ENCODE measurements at places on chromosomes 13 and 19.

DNA sequence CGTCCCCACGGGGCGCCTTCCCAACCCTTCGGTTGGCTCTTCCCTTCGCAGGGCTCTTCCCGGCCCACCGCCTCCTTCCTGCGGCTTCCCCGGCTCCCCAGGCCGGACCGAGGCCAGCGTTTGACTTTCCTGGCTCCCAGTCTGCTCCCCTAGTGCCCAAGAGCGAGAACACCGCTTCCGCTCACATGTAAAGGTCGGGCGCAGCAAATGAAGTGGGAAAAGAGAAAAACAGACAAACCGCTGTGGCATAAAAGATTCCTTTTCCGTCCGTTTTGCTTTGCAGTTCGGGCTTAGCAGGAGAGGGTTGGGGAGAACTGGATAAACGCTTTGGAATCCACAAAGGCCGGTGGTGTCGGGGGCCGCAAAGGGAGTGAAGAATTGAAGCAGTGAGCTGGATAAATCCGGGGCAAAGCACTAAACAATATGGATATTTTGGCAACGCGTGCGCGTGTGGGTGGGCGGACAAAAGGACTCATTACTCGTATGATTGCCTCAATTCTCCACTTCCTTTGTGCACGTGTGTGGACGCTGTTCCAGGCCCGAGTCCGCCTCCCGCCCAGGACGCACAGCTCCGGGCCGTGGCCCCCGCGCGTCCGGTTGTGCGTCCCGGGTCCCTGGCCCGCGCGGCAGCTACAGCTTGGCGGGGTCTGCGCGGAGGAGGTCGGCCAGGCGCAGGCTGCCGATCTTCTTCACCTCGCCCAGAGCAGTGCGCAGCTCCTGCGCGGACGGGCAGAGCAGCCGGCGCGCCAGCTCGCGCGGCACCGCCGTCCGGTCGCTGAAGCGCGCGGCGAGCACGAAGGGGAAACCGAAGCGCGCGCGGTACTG is 8.6 kb upstream of the CDX2 start:
- no peak for DNase-seq

DNA sequence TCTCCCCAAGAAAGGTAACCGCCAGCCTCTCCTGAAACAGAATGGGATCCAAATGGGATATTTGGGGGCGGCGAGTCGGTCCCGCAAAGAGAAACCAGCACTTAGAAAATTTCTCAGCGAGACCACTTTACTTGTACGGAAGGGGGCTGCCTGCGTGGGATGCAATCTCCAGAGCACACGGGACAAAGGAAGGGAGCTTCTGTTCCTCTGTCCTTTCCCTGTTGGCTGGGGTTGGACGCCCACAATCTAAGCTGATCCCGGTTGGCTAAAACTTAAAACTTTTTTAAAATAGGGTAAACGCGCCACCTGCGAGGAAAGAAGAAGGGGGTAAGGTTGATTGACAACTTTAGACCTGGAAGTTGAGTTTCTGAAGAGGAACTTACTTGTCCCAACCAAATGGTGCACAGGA is 826 bp upstream of the BSG start:
- DNase-seq, result no peak

GRCh38 chr19:570251-570686 is 2.1 kb upstream of the BSG start:
- DNase-seq, result no peak

- no peak for DNase-seq
These were observed 43.2 kb downstream of the LATS2 start for GRCh38 chr13:21018220-21018619.

GRCh38 chr13:80151016-80151415 is 189.9 kb downstream of the SPRY2 start:
- DNase-seq, result no peak

GRCh38 chr13:27130979-27131623 is 40.5 kb downstream of the USP12 start:
- no peak for DNase-seq

Data from right renal cortex interstitium (tissue), 3 donors.